Left kidney (tissue), 8 donors: ENCODE measurements at places on chromosomes 4 and X. TPM values are rescaled to one million over a fixed set of nuclear protein-coding genes. Genes with fewer than 3 reads are reported as not detected.

- DNase-seq = no peak
These were observed 16.5 kb downstream of the ENPP6 start for GRCh38 chr4:184201179-184201578.

DNA sequence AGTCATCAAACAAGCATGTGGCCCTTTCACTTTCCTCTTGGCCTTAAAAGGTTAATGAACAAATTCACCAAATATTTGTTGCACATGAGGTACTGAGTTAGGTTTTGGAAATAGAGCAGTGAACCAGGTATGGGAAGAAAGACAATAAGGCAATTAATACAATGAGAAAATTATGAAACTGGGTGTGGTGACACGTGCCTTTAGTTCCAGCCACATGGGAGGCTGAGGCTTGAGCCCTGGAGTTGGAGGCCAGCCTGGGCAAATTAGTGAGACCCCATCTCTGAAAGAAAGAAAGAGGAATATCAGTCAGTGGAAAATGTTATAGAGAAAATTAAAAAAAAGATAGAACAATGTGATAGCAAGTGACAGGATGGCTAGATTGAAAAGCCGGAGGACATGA lies 8.1 kb downstream of the PHEX start:
- DNase-seq = no peak

DNA sequence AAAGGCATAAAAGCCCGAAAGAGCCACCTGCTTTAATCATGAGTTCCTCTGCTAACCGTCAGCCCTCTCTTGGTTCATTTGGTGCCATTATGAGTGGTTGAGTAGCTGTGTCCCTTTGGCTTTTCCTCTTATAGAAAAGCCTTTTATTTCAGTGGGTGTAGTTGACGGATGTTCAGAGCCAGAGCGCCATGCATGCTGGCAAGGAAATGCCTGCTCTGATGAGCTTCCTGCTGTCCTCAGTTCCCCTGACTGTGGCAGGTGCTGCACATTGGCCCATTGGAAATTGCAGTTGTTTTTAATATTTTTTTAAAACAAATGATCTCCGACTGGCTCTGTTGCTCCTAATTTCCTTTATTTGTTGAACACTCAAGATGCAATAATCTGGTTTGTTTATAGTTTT lies 77.3 kb upstream of the LIMCH1 start:
- no peak for DNase-seq

GRCh38 chr4:176360446-176360845 lies 40.7 kb downstream of the SPCS3 start:
- no peak for DNase-seq

- no peak for DNase-seq
These were observed 120.5 kb downstream of the CAMK2D start for GRCh38 chr4:113641025-113641431.

- no peak for DNase-seq
These were observed 4.3 kb downstream of the AMTN start for GRCh38 chr4:70522626-70523025.

GRCh38 chrX:40476958-40477357 lies 103.8 kb upstream of the ATP6AP2 start:
- DNase-seq = no peak

DNA sequence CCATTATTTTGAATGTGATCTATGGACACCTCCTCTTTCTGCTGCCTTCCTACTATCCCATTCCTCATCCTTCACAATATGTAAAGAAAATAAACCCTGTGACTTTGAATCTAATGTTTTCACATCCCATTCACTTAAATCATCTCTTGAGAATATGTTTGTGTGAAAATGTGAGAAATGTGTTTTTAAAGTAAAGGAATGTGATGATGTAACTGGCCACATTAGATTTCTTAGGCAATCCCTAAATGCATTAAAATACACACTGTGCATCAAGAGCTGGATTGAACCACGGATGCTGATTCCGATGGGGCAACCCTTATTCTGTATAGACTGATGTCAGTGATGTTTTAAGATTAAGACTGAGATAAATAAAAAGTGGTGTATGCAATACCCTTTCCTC lies 558.9 kb upstream of the TENM3 start:
- no peak for DNase-seq

- no peak for DNase-seq
These were observed 214.4 kb downstream of the TEX13A start for GRCh38 chrX:105006103-105006502.

IL13RA2 gene
- 1.6 TPM for polyA plus RNA-seq

TMEM156 gene
- 3.0 TPM for polyA plus RNA-seq

SLITRK2 gene
- polyA plus RNA-seq = 2.2 TPM

FGFR3 gene
- polyA plus RNA-seq = 87.6 TPM

TEX11 gene
- polyA plus RNA-seq = 0.17 TPM
